ENCODE measurements at places on chromosomes 13 and 19.

DNA sequence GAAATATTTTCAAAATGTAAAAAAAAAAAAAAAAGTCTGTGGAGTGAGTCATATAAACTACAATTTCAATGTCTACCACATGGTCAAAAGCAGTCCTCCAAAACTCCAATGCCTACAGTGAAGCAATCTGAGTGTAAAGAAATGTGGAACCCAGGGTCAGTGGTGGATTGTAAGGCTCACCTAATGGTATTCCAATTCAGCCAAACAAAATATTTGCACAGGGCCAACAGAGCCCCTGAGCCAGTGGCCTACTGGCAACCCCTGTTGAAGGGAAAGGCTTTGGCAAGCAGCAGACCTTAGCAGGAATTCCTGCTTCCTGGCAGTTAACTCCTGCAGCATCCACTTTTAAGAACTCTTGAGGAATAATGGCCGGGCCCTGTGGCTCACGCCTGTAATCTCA, 3.4 kb downstream of the DNMT1 start:
- DNase-seq = no peak

DNA sequence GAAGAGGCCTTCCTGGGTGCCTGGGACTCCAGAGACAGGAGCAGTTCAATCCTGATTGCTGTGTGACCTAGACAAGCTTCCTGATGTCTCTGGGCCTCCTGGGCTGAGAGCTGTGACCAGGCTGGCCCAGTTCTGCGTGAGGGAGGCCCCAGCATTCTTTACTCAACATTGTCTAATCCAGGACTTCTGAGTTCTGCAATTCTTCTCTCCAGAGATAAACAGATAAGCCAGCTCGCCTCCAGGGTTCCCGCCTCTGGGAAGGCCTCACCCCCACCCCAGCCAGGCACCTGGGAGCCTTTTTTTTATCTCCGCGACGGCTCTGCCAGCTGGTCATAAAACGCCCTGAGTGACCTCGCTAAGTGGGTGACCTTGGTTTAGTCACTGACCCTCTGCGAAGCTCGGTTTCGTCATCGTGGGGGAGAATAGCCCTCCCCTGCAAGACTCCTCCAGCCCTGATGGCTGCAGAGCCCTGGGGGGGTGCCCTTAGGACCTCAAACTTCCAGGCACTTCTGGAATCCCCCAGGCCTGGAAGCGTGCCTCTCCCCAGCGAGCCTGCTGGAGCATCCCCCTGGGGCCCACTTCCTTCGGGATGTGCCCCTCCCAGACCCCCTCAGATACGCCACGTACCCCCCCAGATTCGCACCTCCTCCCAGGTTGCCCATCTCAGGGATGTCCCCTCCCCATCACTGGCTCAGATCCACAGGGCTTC, 1.9 kb downstream of the SULT2B1 start:
- no peak for DNase-seq

GRCh38 chr19:41373993-41374392, 2.3 kb upstream of the TMEM91 start:
- no peak for DNase-seq

GRCh38 chr19:7301525-7301924, 7.3 kb upstream of the INSR start:
- no peak for DNase-seq

- no peak for DNase-seq
These were observed 37.3 kb upstream of the GTF2F2 start for GRCh38 chr13:45082964-45083363.

GRCh38 chr13:72198967-72199560, 332.1 kb upstream of the DACH1 start:
- DNase-seq = no peak

DNA sequence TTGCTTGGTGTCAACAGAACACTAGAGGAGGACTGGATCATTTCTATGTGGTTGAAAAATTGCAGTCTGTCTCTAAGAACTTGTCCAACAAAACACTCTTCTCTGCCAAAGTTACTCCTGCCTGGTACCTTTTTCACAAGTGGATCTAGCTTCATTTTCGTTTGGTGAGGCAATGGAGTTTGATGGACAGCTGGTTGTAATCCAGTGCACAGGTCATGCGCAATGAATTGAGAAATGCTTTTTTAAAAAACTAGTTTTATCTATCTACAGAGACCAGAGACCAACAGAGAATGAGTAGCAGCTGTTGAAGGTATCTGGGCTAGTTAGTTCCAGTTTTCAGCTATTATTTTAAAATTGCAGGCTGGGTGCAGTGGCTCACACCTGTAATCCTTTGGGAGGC, 12.0 kb upstream of the KBTBD6 start:
- DNase-seq = no peak

DNA sequence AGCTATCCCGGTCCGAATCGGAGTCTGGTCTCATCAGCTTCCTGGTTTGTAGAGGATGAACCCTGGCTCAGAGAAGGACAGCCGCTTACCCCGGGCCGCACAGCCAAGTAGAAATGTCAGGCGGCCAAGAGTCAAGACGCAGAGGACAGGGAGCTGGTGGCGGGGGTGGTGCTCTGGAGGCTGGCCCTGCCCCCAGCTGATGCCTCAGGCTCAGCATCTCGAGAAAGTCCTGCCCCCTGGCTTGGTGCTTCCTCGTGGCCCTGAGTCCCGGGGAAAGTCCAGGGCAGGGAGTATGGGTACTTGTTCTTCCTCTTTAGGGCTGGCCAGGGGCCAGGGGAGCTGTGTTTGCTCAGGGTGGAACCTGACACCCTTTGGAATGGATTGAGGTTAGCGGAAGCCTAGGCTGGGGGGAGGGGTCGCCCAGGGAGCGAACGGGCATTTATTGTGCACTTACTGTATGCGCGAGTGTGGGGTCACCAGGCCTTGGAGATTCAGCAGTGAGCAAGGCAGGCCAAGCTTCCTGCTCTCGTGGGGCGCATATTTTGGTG, 2.2 kb downstream of the TJP3 start:
- DNase-seq = no peak

- DNase-seq = no peak
These were observed 2.8 kb upstream of the ICAM1 start for GRCh38 chr19:10268071-10268470.

DNA sequence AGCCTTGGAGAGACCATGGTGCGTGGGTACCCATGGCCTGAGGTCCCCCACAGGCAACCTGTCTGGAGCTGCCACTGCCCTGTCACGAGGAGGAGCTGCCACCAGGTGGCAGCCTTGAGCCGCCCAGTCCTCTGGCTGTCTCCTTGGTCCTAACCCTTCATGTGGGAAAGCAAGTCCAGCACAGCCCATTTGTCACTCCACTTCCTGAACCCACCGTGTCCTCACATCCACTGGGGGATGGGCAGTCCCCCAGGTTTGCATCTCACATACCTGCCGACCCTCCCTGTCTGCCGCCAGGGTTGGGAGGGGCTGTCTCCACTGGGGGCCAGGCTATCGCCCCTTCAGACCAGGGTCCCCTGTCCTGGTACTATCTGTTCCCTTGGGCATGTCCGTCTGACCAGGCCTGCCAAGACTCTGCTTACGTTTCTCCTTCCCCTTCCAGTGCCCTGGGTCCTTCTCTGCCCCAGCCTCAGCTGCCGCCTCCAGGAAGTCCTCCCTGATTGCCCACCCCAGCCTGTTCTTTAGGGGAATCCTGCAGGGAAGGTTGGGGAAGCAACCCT, 4.5 kb downstream of the FAM174C start:
- DNase-seq = peak; percentile 57

DNA sequence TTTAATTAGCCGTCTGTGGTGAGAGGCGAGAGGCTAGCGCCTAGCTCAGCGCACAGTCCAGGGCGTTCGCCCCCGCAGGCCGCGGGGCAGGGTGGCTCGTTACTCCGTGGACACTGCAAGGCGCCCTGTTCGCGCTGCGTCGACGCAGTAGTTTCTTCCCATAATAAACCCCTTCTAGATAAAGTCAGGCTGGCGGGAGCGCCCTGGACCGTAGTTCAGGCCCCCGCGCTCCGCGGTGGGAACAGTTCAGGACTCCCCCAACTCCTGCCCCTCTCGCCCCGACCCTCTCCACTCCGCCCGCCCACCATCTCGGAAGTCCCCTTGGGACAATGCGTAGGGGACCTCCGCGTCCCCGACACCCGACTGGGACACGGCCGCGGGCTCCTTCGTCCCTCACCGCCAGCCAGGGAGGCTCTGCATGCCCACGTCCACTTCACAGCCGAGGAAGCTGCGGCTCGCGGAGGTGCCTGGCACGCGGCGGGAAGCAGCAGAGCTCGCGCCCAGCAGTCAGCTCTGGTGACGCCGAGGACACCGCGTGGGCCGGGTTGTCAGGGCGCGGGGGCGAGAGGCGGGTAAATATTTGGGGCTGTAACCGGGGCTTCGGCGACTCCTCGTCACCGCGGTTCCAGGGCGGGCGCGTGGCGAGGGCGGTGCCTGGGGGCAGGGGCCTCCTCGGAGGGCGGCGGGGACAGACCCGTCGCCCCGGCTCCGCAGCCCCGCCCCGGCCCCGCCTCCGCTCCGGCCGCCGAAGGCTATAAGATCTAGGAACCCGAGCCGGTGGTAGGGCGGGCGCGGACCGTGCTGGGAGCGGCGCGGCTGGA, at the start of gene RGCC:
Gene RGCC, plus strand, starts transcription at position 783 of the 821 bp plus-strand sequence. CDS start 158 bp downstream, outside the sequence.
- peak; percentile 91 for DNase-seq

- no peak for DNase-seq
These were observed 23.1 kb upstream of the TNFSF14 start for GRCh38 chr19:6693056-6693471.

DNA sequence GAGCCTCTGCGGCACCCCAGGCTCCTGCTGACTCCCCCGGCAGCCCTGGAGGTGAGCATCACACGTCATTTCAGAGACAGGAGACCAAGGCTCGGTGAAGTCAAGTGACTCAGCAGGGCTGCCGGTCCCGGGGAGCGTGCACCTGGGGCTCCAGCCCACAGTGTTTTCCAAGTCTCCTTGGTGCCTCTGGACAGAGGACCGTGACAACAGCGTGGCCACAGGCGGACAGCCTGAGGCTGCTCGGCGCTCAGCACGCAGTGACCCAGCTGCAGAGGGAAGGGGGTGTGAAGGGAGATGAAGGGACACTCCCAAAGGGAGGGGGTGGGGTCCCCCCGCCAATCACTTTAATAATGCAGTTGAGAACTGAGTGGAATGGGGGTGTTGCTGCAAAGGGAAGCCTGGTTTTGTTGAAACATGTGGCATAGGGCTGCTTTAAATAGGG, 17.5 kb upstream of the ASPDH start:
- DNase-seq = no peak

GRCh38 chr19:44554641-44555246, 25.3 kb upstream of the CEACAM20 start:
- DNase-seq = no peak

DNA sequence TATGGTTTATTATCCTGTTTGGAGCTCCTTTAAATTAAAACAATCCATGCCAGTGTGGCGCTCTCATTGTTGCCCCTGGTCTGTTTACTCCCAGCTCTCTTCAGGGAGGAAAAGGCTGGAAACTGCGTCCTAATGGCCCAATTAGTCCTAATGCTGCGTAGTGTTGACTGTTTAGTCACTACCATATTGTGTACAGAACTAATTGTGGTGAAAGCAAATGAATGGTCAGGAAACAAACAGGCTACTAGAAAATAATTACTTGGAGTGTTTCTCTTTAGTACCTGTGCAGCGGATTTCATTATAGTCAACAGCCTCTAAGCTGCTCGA, 54.5 kb upstream of the MTIF3 start:
- DNase-seq = no peak

- no peak for DNase-seq
These were observed 28.3 kb downstream of the INSR start for GRCh38 chr19:7265963-7266362.

DNA sequence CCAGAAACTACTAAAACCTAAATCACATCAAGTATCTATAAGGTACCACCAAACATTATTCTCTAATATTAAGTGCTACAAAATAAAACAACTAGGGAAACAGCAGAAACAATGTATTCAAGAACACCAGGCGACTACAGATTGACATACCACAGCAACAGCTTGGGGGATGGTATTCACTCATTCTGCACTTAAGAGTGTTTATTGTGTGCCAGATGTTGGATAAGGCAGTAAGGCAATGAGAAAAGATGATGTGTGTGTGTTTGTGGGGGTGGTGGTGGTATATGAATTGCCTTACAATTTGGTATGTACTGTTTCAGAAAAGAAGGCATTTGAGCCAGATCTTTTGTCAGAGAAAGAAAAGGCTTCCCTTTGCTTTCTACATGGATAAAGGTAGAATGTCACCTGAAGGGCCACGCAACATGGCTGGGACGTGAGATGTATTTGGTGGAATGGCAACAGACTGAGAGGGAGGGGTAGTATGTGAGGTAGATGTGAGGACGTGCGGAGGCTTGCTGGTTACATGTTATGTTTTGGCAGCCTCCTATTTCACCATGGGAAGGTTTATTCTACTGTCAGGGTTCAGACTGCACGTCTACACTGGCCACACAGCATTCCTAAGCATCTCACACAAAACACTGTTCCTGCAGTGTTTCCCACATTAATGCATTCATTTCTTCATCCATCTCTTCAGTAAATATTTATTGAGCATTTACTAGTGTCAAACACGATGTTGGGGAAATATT, 300.7 kb downstream of the KLF12 start:
- DNase-seq = no peak

- DNase-seq = no peak
These were observed 34.5 kb downstream of the SOX21 start for GRCh38 chr13:94677799-94678198.

- DNase-seq = no peak
These were observed 2.3 kb upstream of the NBEA start for GRCh38 chr13:34939771-34940170.

DNA sequence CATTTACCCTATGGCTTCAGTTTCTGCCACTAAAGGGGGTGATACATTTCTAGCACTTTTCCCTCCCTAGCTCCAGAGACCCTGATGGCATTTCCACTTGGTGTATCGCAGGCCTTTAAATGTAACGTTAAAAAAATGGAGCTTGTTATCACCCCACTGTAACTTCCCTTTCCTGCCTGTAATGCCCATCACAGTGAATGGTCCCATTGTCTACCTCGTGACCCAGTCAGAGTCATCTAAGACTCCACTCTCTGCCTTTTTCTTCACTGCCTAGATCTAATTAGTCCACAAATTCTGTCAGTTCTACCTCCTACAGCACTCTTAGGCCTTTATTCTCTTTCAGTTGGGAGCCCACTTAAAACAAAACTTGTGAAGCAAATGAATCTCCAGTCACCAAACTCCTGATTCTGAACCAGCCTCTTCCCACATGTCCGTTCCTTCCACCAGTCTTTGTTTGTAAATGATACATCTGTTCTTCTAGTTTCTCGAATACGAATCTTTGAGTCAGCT, 64.8 kb downstream of the NHLRC3 start:
- no peak for DNase-seq

GRCh38 chr19:7670150-7670783, 1.4 kb downstream of the RETN start:
- no peak for DNase-seq

DNA sequence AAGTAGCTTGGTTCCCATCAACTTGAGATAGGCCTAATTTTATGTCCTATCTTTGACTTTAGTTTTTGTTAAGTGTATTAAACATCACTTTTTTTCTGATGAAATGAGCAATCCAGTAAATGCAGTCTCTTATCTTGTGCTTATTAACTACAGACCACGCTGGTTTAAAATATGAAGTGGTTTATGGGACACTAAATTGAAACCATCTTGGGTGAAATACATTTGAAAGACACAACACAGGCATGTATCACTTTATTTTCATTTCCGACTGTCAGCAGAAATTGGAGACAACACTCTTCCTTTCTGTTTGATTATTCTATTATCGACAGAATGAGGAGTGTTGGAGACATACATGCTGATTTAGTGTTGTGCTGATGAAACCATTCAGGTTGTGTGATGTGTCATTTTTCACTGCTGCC, 447.7 kb downstream of the GPC6 start:
- no peak for DNase-seq

GRCh38 chr13:112839356-112840105, 129.5 kb upstream of the MCF2L start:
- DNase-seq = no peak
